Adipose tissue (tissue), 3 donors: ENCODE measurements at places on chromosomes 11 and 22. TPM values are rescaled to one million over a fixed set of nuclear protein-coding genes. Genes with fewer than 3 reads are reported as not detected.

The RCOR2 gene
- 0.56 TPM for polyA plus RNA-seq

The CDC45 gene
- 0.23 TPM for polyA plus RNA-seq

The C11orf86 gene
- 0.08 TPM for polyA plus RNA-seq

The APOBEC3B gene
- polyA plus RNA-seq, result 0.59 TPM

The CFAP68 gene
- 21.3 TPM for polyA plus RNA-seq

The CDC42EP1 gene
- polyA plus RNA-seq, result 63.3 TPM

The MOGAT2 gene
- 0.18 TPM for polyA plus RNA-seq

The LRRC55 gene
- polyA plus RNA-seq, result 0.18 TPM

The CYTH4 gene
- 14.6 TPM for polyA plus RNA-seq

The TUB gene
- polyA plus RNA-seq, result 16.1 TPM

The KDELR3 gene
- 6.5 TPM for polyA plus RNA-seq

The MRGPRX1 gene
- polyA plus RNA-seq, result not detected

The ADAMTS8 gene
- polyA plus RNA-seq, result 0.67 TPM

The CTSF gene
- polyA plus RNA-seq, result 22.4 TPM

The OR4C11 gene
- not detected for polyA plus RNA-seq

The BTG4 gene
- polyA plus RNA-seq, result not detected

The CLDN5 gene
- polyA plus RNA-seq, result 199 TPM

The SLC6A5 gene
- not detected for polyA plus RNA-seq

The UPB1 gene
- 0.27 TPM for polyA plus RNA-seq

The FAM180B gene
- 0.43 TPM for polyA plus RNA-seq

The KCNJ1 gene
- not detected for polyA plus RNA-seq
